Activated CD4-positive, CD25-positive, alpha-beta regulatory T cell (primary cell): ENCODE measurements at places on chromosomes 7 and 10.

- no peak for DNase-seq
Observed at GRCh38 chr7:21690705-21691104, 147.9 kb downstream of the DNAH11 start.

GRCh38 chr10:88038268-88038667 lies 174.8 kb downstream of the PTEN start:
- no peak for DNase-seq

DNA sequence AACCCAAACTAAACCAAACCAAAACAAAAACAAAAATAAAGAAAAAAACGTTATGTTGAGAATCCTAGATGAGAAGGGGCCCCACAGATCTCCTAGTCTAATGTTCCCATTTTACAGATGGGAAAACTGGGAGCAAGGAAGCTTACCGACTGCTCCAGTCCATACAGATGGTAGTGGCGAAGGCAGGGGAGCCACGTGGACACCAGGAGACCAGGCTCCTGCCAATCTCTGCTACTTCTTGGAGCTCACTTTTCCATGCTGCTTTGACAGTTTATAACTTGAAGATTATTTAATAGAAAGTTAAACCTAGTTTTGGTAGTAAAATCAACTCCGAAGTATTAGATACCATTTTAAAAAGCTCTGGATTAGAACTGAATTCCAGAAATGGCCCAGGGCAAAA lies 62.0 kb downstream of the GATA3 start:
- DNase-seq: no peak

- no peak for DNase-seq
Observed at GRCh38 chr7:33757563-33758165, 147.7 kb upstream of the BMPER start.

DNA sequence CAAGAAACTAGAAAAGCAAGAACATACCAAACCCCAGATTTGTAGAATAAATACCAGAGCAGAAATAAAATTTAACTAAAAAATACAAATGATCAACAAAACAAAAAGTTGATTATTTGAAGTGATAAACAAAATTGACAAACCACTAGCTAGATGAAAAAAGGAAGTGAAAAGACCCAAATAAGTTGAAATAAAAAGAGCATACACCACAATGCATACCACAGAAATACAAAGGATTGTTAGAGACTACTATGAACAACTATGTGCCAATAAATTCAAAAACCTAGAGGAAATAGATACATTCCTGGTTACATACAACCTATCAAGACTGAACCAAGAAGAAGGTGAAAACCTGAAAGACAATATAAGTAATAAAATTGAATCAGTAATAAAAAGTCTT lies 333.4 kb downstream of the SH2D4B start:
- no peak for DNase-seq
